ENCODE measurements at places on chromosomes 16 and 17. TPM values are rescaled to one million over a fixed set of nuclear protein-coding genes. Genes with fewer than 3 reads are reported as not detected.

Gene SLC16A6
- total RNA-seq: 0.04 TPM

Gene TBC1D3G
- not detected for total RNA-seq

Gene GRB7
- total RNA-seq: 31.5 TPM

Gene CDK5R1
- total RNA-seq: 5.6 TPM

Gene AOC2
- total RNA-seq: 0.55 TPM

Gene BAIAP3
- total RNA-seq: under 0.01 TPM

Gene CFAP97D1
- not detected for total RNA-seq

Gene KRT28
- total RNA-seq: not detected

Gene MEIOB
- total RNA-seq: 0.08 TPM

Gene AIPL1
- total RNA-seq: not detected

Gene ALOX15
- total RNA-seq: not detected

Gene ZCCHC14
- 3.0 TPM for total RNA-seq

Gene FAM171A2
- total RNA-seq: 3.4 TPM

Gene HLF
- not detected for total RNA-seq

Gene UBE2O
- 14.6 TPM for total RNA-seq

Gene PRAC1
- not detected for total RNA-seq

Gene ABCC3
- 13.7 TPM for total RNA-seq
